ENCODE measurements at places on chromosomes 4 and X. TPM values are rescaled to one million over a fixed set of nuclear protein-coding genes. Genes with fewer than 3 reads are reported as not detected.

Gene AKAP14
- not detected for total RNA-seq

Gene ATP1B4
- not detected for total RNA-seq

Gene SMR3B
- not detected for total RNA-seq

Gene FAT4
- total RNA-seq: 7.2 TPM

Gene TCP11X2
- total RNA-seq: not detected

Gene SLC34A2
- 1.4 TPM for total RNA-seq

Gene ARHGAP6
- total RNA-seq: 2.2 TPM

Gene TSPAN7
- total RNA-seq: 10.1 TPM

- H3K27me3 ChIP-seq: peaks cover 12% of the 10 kb centered on the region
- H3K27ac ChIP-seq: no peak overlapping the region
- H3K36me3 ChIP-seq: no peaks in the 10 kb centered on the region
- H3K4me3 ChIP-seq: no peak overlapping the region
- no peak for DNase-seq
Measured at GRCh38 chr4:55633903-55634302, 2.2 kb downstream of the NMU start.

GRCh38 chr4:88690355-88690754 lies 7.3 kb downstream of the NAP1L5 start:
- H3K4me1 ChIP-seq: no peaks in the 10 kb centered on the region
- no peaks in the 10 kb centered on the region for H3K27me3 ChIP-seq
- H3K27ac ChIP-seq: no peak overlapping the region
- DNase-seq: no peak
- H3K36me3 ChIP-seq: peaks cover 2% of the 10 kb centered on the region

DNA sequence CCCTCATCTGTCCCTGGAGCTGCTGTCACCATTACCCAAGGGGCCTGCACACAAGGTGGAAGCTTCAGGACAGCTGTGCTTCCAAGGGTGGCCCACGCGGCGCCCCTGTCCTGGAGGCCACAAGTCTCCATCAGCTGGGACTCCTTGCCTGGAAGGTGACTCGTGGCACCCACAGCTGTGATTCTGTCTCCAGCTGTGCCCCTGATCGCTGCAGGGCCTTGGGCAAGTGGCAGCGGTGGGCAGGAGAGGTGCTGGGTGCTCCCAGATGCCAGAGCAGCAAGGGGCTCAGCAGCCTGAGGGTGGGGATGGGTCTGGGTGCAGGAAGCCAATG lies 9.0 kb upstream of the DUSP9 start:
- no peaks in the 10 kb centered on the region for H3K36me3 ChIP-seq
- no peaks in the 10 kb centered on the region for H3K4me1 ChIP-seq
- no peak for DNase-seq
- no peak overlapping the region for H3K4me3 ChIP-seq
- H3K27ac ChIP-seq: no peak overlapping the region
- peaks cover 2% of the 10 kb centered on the region for H3K27me3 ChIP-seq

- H3K4me3 ChIP-seq: no peak overlapping the region
- no peaks in the 10 kb centered on the region for H3K27me3 ChIP-seq
- no peak overlapping the region for H3K27ac ChIP-seq
- no peaks in the 10 kb centered on the region for H3K4me1 ChIP-seq
- no peak for DNase-seq
Measured at GRCh38 chr4:85854546-85854945, 379.6 kb downstream of the ARHGAP24 start.

DNA sequence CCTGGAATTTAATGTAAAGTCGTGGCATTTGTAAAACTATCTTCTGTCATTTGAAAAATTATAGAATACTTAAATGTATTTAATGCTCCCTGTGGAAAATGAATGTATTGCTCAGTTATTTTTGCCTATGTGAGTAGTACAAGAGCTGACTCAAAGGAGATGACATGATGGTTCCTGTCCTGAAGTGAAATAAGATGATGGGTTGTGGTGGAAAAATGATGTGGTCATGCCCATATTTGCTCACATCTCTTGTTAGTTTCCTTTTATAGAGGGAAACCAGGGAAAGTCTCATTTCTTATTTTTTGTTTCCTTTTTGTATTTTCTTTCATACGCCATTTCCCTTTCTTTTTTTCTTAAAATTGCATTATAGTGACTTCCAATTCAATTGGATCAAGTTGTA lies 23.7 kb downstream of the PLS3 start:
- no peak overlapping the region for H3K4me3 ChIP-seq
- H3K27ac ChIP-seq: peak overlapping the region; percentile 31

- no peaks in the 10 kb centered on the region for H3K27me3 ChIP-seq
- H3K4me3 ChIP-seq: no peak overlapping the region
- no peaks in the 10 kb centered on the region for H3K4me1 ChIP-seq
- DNase-seq: no peak
Measured at GRCh38 chr4:7416745-7417432, 17.8 kb downstream of the PSAPL1 start.

DNA sequence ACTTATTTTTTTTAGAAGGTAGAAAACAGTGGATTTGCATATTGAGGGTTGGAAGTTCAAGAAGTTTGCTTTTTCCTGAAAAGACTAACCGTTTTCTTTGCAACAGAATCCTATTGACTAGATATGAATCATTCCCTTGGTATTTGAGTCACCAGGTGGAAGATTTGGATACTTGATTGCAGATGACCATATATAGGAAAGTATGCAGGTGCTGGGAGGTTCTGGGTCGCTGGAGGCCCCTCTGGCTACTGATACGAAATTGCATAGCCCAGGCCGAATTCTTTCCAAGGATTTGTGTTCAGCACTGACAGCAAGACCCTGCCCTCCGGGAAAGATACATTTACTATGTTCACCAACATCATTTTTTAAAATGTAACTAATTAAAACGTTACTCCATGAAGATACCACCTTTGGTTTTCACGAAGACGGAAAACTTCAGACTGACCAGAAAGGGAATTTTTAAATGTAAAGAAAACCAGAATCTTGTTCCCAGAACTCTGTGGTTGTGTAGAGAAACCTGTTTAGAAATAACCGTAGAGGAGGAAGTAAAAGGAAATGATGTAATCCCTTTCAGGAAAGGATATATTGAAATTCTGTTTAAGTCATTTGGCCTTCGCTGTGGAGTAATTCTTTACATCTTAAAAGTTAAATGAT lies 946 bp downstream of the ANXA3 start:
- no peak overlapping the region for H3K27ac ChIP-seq
- H3K27me3 ChIP-seq: peaks cover 5% of the 10 kb centered on the region
- no peak for DNase-seq
- H3K36me3 ChIP-seq: no peaks in the 10 kb centered on the region
- no peak overlapping the region for H3K4me3 ChIP-seq

DNA sequence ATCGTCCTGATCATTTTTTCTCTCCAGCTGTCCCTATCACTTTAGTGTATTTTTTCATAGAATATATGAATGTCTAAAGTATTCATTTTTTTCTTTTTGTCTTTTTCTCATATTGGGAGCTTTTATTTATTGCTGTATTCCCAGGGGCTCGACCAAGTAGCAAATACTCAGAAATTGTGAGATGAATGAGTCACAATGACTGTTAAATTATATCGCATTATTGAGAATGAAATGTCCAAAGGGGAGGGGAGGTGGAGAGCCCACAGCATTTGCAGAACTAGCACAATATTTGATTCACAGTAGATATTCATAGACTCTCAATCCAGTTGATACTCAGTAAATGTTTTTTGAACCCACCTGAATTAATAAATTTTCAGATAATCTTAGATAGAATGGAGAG lies 543.6 kb upstream of the FAM241A start:
- H3K4me1 ChIP-seq: no peaks in the 10 kb centered on the region
- no peaks in the 10 kb centered on the region for H3K27me3 ChIP-seq
- DNase-seq: no peak
- H3K36me3 ChIP-seq: no peaks in the 10 kb centered on the region

GRCh38 chr4:84159762-84160161 lies 339.3 kb downstream of the NKX6-1 start:
- H3K36me3 ChIP-seq: no peaks in the 10 kb centered on the region
- no peak overlapping the region for H3K4me3 ChIP-seq
- H3K27ac ChIP-seq: no peak overlapping the region
- DNase-seq: no peak

GRCh38 chr4:147492306-147492705 lies 11.4 kb downstream of the EDNRA start:
- no peak for DNase-seq
- no peak overlapping the region for H3K4me3 ChIP-seq
- H3K4me1 ChIP-seq: no peaks in the 10 kb centered on the region
- no peaks in the 10 kb centered on the region for H3K36me3 ChIP-seq
- no peaks in the 10 kb centered on the region for H3K27me3 ChIP-seq
- H3K27ac ChIP-seq: peak overlapping the region; percentile 26

DNA sequence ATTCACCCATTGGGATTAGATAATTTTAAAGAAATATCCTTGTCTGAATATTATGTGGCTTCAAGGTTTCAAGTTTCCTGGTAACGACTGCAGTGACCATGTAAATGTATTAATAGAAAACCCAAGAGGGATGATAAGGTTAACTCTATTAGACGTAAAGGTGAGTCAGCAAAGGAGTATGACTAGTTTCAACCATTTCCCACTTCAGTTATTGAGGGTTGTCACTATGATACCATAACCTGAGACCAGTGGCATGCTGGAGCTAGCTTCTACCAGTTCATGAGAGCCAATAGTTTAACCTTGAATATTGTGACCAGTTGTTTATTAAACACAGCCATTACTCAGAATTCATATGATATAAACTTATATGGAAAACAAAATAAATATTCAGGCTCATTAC lies 270.1 kb downstream of the TMA16 start:
- no peak for DNase-seq
- no peaks in the 10 kb centered on the region for H3K36me3 ChIP-seq
- H3K27ac ChIP-seq: no peak overlapping the region
- no peaks in the 10 kb centered on the region for H3K27me3 ChIP-seq
- H3K4me3 ChIP-seq: no peak overlapping the region

DNA sequence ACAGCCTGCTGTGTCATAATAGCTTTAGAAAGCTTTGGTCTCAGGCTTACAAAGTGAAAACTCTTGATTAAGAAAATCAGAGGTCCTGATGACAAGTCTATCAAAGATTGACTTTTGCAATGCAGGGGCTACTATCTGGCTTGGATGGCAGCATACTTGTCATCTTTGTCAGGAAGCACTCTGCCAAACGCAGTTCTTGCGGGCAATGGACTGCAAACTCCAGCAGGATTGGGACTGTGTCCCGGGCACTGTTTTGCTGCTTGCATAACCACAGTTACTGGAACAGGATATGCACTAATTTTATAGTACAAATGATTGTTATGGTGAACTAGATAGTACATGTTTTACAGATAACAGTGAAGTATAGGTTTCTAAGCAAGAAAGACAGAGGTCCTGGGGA lies 185.6 kb downstream of the IQCM start:
- H3K4me3 ChIP-seq: no peak overlapping the region
- DNase-seq: no peak
- H3K36me3 ChIP-seq: no peaks in the 10 kb centered on the region
- H3K27me3 ChIP-seq: no peaks in the 10 kb centered on the region

DNA sequence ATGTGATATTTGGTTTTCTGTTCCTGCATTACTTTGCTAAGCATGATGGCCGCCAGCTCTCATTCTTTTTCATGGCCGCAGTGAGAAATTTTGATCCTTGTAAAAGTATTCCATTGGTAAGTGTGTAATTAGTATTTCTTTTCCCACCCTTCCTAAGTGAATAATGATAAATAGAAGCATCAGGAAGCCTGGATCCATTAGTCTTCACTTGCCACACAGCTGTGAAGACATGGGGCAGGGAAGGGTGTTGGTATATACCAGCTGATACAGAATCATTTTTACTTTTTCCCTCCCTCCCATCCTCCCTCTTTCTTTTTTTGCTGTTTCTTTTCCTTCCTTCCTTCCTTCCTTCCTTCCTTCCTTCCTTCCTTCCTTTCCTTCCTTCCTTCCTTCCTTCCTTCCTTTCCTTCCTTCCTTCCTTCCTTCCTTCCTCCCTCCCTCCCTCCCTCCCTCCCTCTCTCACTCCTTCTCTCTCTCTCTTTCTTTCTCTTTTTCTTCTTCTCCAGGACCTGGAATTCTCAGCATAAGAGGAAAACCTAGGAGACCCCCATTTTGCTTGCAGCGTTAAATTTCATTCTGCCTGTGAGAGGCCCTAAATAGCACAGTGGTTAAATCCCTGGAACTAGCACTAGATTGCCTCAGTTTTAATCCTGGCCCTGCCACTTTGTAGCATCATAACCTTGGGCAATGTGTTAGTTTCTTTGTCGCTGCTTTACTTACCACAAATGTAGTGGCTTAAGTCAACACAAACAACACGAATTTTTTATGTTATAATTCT lies 1.4 kb upstream of the NR0B1 start:
- H3K4me3 ChIP-seq: no peak overlapping the region
- H3K27me3 ChIP-seq: no peaks in the 10 kb centered on the region
- no peak for DNase-seq
- no peak overlapping the region for H3K27ac ChIP-seq

DNA sequence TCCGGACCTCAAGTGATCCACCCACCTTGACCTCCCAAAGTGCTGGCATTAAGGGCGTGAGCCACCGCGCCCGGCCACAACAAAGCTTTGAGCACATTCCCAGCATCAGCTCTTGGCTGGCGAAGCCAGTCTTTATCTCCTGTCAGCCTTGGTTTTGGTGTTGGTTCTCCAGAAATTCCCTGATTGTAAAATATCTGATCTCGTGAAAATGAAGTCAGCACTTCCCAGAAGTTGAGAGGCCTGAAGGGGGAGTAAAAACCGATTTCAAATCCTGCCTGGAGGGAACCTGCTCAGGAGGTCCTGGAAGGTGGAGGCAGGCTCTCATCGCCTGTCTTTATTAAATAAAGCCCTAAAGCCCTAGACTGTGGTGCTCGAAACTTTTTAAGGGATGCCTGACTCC lies 33.6 kb downstream of the PTTG2 start:
- no peaks in the 10 kb centered on the region for H3K27me3 ChIP-seq
- H3K4me1 ChIP-seq: peaks cover 1% of the 10 kb centered on the region
- DNase-seq: no peak
- no peak overlapping the region for H3K27ac ChIP-seq

DNA sequence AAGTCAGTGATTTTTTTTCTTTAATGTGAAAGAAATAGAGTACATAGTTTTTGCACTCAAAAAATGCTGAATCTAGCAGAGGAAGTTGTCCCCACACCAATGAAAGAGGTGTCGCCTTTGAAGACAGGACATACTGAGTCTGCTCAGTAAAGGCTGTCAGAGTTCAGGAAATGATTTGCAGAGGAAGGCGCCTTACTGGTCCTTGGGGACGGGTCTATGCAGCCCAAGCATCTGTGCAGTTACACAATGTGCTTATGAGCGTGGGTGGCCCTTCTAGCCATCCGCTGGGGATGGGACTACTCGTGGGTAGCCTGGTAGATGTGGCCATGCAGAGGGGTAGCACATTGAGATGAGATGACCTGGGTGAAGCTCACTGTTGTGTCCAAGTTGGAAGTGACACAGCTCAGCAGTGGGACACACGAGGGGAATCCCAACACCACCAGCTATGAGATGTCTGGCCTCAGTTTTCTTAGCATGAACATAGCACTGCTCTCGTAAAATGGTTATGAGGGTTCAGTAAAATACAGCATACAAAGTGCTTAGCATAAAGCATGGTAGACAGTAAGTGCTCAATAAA lies 116.5 kb upstream of the RBPJ start:
- no peaks in the 10 kb centered on the region for H3K27me3 ChIP-seq
- H3K4me1 ChIP-seq: no peaks in the 10 kb centered on the region
- no peaks in the 10 kb centered on the region for H3K36me3 ChIP-seq
- H3K4me3 ChIP-seq: no peak overlapping the region
- DNase-seq: no peak
- H3K27ac ChIP-seq: no peak overlapping the region
